ENCODE measurements at places on chromosomes 6 and 20. TPM values are rescaled to one million over a fixed set of nuclear protein-coding genes. Genes with fewer than 3 reads are reported as not detected.

NNAT gene
- not detected for total RNA-seq

OGFRL1 gene
- total RNA-seq, result 5.4 TPM

RPL7L1 gene
- 60.4 TPM for total RNA-seq

DOK5 gene
- not detected for total RNA-seq

RWDD1 gene
- 33.2 TPM for total RNA-seq

RIMS1 gene
- total RNA-seq, result not detected

PLA2G7 gene
- not detected for total RNA-seq

CFAP61 gene
- total RNA-seq, result 0.35 TPM

SMOC2 gene
- 0.03 TPM for total RNA-seq

KIFC1 gene
- total RNA-seq, result 41.9 TPM

CFB gene
- 3.0 TPM for total RNA-seq

FAM217B gene
- 6.0 TPM for total RNA-seq

ENPP3 gene
- total RNA-seq, result not detected

SEL1L2 gene
- total RNA-seq, result not detected

CLPSL2 gene
- 0.53 TPM for total RNA-seq

HLA-G gene
- not detected for total RNA-seq

MAN1A1 gene
- 0.05 TPM for total RNA-seq

SAPCD1 gene
- total RNA-seq, result 3.1 TPM

DEFB124 gene
- total RNA-seq, result 0.42 TPM

SLC25A27 gene
- total RNA-seq, result 0.12 TPM

PKIB gene
- 0.63 TPM for total RNA-seq

ZSCAN9 gene
- total RNA-seq, result 6.8 TPM

STMND1 gene
- not detected for total RNA-seq

TRIM31 gene
- total RNA-seq, result 0.72 TPM

TP53TG5 gene
- total RNA-seq, result not detected

SYTL3 gene
- 1.5 TPM for total RNA-seq

CST7 gene
- not detected for total RNA-seq

PROKR2 gene
- total RNA-seq, result not detected

SCUBE3 gene
- total RNA-seq, result 0.05 TPM

GSTA3 gene
- total RNA-seq, result not detected

PTCRA gene
- total RNA-seq, result not detected

PRR18 gene
- total RNA-seq, result 0.13 TPM

CNBD2 gene
- total RNA-seq, result 6.7 TPM

SLC13A3 gene
- 0.02 TPM for total RNA-seq

KCNS1 gene
- not detected for total RNA-seq

SNRPB2 gene
- 115 TPM for total RNA-seq

PSORS1C2 gene
- not detected for total RNA-seq

TPBG gene
- 35.1 TPM for total RNA-seq

FABP7 gene
- not detected for total RNA-seq

CYP39A1 gene
- 0.07 TPM for total RNA-seq

MCM8 gene
- 24.3 TPM for total RNA-seq

VGLL2 gene
- not detected for total RNA-seq

SPATS1 gene
- not detected for total RNA-seq

ABHD16B gene
- not detected for total RNA-seq

MAS1 gene
- not detected for total RNA-seq

HEY2 gene
- 0.03 TPM for total RNA-seq

TRAPPC3L gene
- total RNA-seq, result not detected

ZNF512B gene
- 13.7 TPM for total RNA-seq

RIPPLY2 gene
- 0.49 TPM for total RNA-seq

MMP24 gene
- 26.7 TPM for total RNA-seq

LGSN gene
- 2.4 TPM for total RNA-seq

LHFPL5 gene
- 0.23 TPM for total RNA-seq

HLA-DQA1 gene
- not detected for total RNA-seq

SLC17A9 gene
- total RNA-seq, result 0.03 TPM

NR2E1 gene
- total RNA-seq, result 0.05 TPM

PRPH2 gene
- not detected for total RNA-seq

All from A549 treated with AZD2906 at 1 μM for 4 hours (cell line).